Suppressor macrophage (primary cell): ENCODE measurements at places on chromosomes 3 and 15.

DNA sequence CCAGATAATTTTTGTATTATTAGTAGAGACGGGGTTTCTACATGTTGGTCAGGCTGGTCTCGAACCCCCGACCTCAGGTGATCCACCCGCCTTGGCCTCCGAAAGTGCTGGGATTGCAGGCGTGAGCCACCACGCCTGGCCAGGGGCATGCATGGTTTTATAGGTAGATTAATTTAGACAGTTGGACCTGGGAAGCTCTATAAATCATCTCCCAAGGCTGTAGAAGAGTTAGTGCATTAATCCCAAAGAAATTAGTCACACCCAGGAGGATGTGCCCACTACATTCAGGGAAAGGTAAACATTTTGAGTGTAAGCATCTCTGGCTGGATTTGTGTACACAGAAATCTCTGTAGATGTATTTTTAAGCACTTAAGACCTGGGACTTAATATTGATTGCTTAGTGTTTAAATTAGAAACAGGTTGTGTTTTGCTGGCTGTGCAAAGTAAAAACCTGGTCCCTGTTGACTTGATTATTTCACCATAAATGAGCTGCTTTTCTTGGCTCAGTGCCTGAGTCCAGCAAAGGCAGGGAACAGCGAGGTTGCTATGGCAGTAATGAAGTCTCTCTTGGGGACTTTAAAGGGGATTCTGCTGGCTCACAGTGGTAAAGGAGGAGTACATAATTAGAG, 19.2 kb downstream of the EXOSC7 start:
- no peak for DNase-seq

GRCh38 chr3:158804441-158804840, 2.6 kb downstream of the MFSD1 start:
- DNase-seq = no peak

DNA sequence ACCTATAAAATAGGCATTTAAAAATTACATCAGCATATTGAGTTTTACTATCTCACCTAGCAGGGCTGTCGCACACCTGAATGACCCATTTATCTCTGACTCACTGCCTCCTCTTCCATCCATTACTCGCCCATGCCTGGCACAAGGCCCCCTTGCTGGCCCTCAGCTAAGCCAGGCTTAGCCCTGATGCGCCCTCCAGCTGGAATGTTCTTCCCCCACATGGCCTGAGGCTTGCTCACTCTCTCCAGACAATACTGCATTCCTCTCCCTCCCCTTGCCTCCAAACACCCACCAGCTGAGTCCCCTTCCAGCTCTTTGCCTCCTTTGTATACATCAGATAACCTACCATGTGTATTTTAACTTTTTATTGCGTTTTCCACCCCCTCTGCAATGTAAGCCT, 7.2 kb downstream of the SH3BP5 start:
- DNase-seq = no peak

GRCh38 chr15:52255935-52256334, 39.7 kb downstream of the MYO5C start:
- DNase-seq = no peak

DNA sequence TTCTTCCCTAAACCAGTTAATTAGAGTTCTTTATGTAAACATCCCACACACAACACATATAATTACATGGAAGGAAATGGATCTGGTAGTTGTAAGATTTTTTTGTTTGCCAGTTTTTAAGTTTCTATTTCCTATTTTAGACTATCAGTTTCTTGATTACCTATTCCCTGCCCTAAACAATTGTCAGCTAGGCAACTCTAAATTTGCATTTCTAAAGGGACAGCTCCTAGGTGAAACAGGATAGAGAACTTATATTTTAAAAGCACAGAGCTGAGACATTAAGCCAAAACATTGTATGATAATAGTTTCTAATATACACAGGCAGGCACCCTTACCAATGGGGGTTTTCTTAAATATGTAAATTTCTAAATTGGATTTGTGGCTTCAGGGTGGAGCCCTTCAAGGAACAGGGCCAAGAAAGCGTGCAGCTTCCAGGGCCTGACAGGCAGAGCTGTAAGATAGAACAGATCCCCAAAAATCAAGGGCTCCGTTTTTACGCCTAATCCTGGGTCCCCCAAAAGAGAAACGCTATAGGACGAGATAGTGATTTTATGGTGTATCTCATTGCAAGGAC, 8.9 kb downstream of the LEKR1 start:
- no peak for DNase-seq

GRCh38 chr15:58469432-58470353, 37.9 kb downstream of the LIPC start:
- peak; percentile 45 for DNase-seq

GRCh38 chr3:127252446-127252845, 35.4 kb downstream of the PRR20G start:
- DNase-seq = no peak

GRCh38 chr15:100242989-100243388, 98.8 kb downstream of the ADAMTS17 start:
- DNase-seq = no peak

DNA sequence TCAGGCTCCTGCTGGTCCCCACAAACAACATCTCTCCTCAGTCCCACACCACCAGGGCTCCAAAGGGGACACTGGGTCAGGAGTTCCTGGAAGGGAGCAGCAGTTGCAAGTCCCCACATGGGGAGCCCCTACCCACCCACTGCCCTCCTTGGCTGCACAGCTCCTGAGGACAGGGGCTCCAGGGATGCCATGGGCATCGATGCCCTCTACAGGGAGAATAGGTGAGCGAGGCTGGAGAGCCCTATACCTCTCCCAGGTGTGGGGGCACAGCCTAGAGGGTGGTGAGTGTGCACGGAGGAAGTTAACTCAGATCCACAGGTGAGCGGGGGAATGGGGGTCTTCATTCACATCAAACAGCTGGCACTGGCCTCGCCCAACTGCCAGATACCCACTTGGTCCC, 141.2 kb upstream of the LINGO1 start:
- no peak for DNase-seq

GRCh38 chr15:33218071-33218491, 23.6 kb upstream of the FMN1 start:
- no peak for DNase-seq

DNA sequence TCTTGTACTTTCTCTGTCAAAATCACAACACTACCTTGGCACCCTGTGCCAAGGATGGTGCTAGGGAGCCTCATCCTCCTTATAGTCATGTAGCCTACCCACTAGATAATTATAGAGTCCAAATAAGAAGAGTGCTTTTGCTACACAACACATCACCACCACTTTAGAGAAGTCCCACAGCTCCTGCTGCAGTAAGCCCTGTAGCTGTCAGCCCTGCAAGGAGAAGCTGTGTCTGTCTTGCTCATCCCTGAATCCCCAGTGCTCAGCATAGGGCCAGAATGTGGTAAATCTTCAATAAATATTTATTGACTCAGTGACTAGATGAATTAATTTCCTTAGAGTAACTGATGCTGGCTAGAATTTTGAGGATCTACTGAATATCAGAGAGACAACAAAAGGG, 190.8 kb downstream of the ZNF621 start:
- DNase-seq = peak; percentile 59

- DNase-seq = no peak
Measured at GRCh38 chr3:169112153-169112892, 551.2 kb downstream of the MECOM start.

DNA sequence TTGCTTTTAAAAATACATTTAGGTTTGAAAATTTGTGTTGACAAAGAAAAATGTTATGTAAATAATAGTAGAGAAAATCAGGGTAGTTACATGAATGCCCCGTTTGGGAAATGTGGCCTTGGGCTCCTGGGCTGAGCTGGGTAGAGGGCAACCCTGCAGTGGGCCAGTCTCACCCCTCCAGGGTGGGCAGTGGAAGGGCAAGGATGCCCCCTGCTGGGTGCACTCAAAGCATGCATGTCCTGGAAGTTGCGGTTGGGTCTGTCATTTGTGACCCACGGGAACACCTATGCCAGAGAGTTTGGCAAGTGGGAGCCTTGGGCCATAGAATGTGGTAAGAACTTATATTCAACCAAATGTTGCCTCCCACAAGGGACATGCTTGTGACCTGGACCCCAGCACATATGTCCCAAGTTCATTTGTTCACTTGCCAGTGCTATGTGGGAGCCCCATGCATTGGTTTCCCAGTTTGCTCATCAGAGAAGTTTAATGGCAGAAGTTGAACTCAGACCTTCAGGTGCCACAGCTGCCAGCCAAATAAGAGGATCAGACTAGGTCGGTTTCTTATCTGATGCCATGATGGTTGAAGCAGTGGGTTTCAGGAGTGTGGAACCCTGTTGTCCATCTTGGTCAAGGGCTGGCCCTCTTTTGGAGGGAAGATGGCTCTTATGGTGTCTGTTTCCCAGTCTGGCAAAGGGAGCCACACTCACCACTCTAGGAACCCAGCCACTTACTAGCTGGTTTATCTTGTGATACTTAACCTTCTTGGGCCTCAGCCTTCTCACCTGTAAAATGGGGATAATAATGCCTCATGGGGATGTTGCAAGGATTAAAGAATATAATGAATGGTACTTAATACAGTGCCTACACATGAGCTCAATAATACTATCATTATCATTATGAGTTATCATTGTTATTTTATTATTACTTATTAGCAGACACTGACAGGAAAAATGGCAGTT, 2.5 kb upstream of the PLCB2 start:
- peak; percentile 79 for DNase-seq
